Midbrain (tissue), 1 donor: ENCODE measurements at places on chromosomes 5 and 9.

GRCh38 chr9:108049026-108049607 is 559.5 kb upstream of the KLF4 start:
- no peak for DNase-seq

DNA sequence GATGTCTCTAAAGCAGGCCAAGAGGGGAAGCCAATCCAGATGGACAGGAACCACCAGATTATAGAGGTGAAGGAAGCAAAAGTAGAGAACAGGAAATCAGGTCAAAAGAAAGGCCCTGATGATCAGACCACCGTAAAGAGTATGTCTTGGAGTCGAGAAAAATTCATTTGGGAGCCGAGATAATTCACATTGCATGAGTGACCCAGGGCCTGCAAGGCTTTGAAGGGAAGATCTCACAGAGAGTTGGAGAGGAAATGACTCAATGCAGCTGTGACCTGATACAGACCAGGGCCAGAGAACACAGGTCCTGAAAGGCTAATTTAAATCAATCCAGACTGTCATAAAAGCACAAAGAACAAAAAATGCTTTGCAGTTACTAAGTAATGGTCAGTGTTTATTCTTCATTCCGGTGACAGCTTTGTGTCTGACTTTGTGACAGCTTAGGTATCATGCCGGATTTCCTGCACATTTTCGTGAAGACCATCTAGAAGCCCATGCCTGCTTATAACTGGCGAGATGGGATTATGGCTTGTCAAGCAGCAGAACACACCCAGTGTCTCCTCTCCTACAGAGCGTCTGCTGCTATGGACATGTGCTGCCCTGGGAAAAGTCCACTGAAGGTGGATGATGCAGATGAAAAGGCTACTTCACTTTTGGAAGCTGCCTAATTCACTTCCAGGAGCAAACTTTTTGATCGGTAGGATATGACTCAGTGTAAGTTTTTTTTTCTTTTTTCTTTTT is 5.8 kb upstream of the ACTBL2 start:
- no peak for DNase-seq

DNA sequence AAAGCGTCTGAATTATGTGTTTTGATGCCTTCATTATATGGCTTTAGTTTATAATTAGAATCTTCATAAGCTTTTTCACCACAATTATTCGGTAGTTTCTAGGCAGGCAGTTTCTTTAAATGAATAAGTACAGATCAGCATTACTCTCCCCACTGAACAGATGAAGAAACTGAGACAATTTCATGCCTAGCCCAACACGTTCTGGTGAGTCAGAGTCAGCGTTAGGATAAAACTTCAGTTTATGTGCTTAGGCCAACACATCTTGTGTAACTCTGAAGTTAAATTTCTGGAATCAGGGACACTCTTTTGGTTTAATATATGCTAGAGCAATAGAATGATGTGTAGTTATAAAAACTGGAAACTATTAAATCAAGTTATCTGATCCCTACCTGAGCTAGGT is 186.7 kb upstream of the ELL2 start:
- DNase-seq, result no peak

DNA sequence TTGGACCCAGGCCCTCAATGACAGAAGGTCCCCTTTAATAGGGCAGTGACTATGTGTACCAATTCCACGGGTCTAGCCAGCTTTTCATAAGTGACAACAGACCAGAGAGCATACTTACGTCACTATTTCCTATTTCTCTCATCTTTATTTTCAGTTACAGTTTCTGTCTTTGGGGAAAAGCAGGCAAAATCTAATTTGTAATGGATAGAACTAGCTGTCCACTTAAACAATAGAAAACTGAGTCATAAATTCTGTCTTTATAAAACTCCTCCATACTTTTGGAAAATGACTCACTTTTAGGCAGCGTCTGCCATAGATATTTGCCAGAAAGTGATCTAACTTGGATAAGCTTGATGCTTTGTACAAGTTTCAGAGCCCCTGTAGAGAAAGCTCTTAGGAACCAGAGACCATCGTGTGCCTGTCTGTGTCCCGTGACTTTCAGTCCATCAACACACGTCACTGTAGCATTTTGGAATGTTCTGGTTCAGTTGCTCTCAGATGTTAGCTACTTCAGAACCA is 101.9 kb downstream of the F2RL2 start:
- no peak for DNase-seq

- DNase-seq, result no peak
Observed at GRCh38 chr5:173242079-173242478, 7.1 kb upstream of the NKX2-5 start.

DNA sequence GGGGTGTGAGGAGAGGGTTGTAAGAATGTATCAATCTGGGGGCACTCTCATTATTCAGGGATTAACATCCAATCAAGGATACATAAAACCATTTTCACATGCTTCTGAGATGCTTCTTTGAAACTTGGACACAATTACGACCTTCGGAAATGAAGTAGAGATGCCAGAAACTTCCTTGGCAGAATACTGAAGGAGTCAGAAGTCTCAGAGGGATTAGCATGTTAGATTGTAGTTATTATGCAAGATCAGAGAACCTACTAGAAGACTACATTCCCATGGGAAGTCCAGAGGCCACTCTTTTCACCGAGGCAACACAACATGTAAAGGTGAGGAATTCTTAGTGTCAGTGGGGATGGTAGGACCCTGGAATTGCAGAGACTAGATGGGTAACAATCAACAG is 5.1 kb upstream of the SLC22A4 start:
- no peak for DNase-seq

DNA sequence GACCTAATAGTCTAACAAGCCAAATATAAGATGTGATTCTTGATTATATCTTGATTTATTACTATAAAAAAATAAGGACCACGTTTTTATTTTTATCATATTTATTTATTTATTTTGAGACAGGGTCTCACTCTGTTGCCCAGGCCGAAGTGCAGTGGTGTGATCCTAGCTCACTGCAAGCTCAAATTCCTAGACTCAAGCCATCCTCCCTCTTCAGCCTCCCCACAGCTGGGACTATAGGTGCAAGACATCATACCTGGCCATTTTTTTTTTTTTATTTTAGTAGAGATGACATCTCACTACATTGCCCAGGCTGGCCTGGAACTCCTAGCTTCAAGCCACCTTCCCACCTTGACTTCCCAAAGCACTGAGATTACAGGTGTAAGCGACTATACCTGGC is 61.0 kb upstream of the LARP1 start:
- no peak for DNase-seq
